ENCODE measurements at places on chromosomes 13 and 19. TPM values are rescaled to one million over a fixed set of nuclear protein-coding genes. Genes with fewer than 3 reads are reported as not detected.

GRCh38 chr19:34662919-34663318 lies 14.0 kb downstream of the SCGB2B2 start:
- DNase-seq, result peak; percentile 53

DNA sequence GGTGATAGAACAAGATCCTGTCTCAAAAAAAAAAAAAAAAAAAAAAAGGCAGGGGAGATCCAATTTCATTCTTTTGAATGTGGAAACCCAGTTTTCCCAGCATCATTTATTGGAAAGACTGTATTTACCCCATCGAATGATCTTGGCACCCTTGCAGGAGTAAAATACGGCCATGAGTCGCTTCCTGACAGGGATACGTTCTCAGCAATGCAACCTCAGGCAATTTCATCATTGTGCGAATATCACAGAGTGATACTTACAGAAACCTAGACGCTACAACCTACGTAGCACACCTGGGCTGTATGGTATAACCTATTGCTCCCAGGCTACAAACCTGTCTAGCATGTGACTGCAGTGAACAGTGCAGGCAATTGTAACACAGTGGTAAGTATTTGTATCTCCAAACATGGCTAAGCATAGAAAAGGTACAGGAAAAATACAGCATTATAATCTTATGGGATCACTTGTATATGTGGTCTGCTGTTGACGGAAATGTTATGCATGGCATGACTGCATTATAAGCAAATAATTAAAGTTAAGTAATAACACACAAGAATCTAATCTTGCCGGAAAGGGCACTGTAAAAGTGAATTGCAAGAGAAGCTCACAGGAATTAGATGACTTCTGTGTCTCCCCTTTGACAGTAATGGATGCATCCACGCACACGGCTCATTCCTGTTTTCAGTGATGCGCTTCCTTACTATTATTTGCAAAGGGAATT lies 24.1 kb downstream of the RFX2 start:
- DNase-seq, result no peak

DNA sequence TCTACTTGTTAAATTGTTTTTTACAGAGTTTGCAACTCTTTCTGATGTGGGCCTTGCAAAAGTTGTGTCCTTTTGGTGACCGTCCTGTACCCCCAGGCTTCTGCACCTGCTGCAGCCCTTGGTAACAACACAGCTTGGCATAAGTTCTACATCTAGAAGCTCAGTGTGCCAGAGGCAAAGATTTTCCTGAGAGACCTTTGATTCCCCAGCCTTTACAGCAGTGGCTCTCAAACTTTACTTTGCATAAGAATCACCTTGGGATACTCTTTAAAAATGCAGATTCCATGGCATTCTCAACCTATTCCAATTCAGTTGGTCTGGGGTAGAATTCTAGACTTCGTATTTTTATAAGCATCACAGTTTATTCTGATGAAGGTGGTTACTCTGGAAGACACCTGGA lies 260.9 kb downstream of the DCT start:
- DNase-seq, result no peak

GRCh38 chr13:36543671-36544070 lies 111.4 kb downstream of the CCNA1 start:
- DNase-seq, result no peak

GRCh38 chr19:38281811-38282566 lies 17.6 kb downstream of the SPINT2 start:
- DNase-seq, result no peak

The HPN gene
- 0.30 TPM for total RNA-seq

DNA sequence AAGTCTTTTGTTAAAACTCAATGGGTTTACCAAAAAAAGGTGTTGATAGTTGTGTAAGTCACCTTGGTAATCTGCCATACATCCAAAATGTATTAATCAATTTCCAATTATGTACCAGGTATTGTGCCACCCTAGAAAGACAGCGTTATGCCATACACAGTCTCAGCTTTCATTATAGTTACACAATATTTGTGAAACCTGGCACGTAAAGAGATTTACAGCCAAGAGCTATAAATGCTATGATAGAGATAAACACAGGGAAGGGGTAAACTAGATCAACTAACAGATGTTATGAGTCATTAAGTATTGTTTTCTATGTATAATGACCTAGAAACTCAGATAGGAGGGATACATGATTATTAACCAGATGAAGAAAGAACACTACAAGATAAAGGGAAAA lies 725.6 kb upstream of the SLITRK5 start:
- no peak for DNase-seq

DNA sequence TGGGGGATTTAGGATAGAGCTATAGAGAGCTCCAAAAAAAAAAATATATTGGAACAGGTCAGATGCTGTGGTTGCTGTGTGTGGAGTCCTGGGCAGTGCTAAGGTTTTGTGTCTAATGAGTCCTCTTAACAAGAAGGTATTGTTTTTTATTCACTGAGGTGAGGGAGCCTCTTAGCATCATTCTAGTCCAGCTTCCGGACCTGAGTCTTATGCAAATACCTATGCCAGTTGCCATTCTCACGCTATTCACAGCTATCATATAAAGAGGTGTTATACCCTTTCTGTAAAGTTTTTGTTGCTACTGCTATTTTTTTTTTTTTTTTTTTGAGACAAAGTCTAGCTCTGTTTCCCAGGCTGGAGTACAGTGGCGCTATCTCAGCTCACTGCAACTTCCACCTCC lies 1.4 kb downstream of the NLRP2 start:
- DNase-seq, result no peak

GRCh38 chr19:16894080-16894479 lies 5.3 kb downstream of the F2RL3 start:
- no peak for DNase-seq

DNA sequence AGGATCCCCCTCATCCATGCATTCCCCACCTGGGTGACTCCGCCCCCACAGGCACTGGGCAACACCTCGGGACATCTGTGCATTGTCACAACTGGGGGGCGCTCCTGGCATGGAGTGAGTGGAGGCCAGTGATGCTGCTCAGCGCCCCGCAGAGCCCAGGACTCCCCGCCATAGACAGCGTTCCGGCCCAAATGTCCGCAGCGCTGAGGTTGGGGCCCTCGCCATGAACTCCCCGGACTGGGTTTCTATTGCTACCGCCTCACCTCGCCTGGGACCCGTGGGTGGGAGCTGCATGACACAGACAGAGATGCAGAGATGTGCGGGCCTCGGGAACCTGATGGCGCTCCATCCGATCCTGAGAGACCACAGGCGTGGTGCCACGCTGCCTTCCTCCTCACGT lies 4.6 kb downstream of the FZR1 start:
- DNase-seq, result no peak

DNA sequence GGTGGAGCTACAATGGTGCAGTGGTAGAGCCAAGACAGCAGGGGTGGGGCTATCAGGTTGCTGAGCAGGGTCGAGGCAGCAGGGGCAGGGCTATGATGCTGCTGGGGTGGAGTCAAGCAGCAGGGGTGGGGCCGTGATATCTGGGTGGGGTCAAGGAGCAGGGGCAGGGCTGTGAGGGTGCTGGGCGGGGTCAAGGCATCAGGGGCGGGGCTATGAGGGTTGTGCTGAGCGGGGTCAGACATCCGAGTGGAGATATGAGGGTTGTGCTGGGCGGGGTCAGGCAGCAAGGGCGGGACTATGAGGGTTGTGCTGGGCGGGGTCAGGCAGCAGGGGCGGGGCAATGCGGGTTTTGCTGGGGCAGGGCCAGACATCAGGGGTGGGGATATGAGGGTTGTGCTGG lies 14.7 kb downstream of the HCN2 start:
- no peak for DNase-seq

DNA sequence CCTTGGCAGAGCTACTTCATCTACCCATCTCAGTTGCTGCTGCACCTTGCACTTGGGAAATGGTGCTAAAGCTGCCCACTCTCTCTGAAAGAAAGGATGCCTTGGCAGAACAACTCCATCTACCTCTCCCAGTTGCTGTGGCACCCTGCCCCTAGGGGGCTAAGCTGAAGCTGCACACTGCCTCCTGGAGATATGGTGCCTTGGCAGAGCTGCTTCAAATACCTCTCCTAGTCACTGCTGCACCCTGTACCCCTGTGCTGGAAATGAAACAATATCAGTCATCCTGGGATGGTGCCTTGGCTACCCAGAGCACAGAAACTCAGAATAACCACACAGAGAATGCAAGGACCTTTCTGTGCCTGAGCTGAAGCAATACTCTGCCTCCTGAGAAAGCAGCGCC lies 615.8 kb downstream of the DIAPH3 start:
- DNase-seq, result no peak

The IGFL2 gene
- total RNA-seq, result not detected

The BCL3 gene
- not detected for total RNA-seq

The RXFP2 gene
- total RNA-seq, result not detected

GRCh38 chr19:12834976-12835757 lies 788 bp upstream of the RTBDN start:
- DNase-seq, result peak; percentile 57

The ZFR2 gene
- total RNA-seq, result 20.4 TPM
